Suprapubic skin (tissue), 4 donors: ENCODE measurements at places on chromosomes 12 and 14.

DNA sequence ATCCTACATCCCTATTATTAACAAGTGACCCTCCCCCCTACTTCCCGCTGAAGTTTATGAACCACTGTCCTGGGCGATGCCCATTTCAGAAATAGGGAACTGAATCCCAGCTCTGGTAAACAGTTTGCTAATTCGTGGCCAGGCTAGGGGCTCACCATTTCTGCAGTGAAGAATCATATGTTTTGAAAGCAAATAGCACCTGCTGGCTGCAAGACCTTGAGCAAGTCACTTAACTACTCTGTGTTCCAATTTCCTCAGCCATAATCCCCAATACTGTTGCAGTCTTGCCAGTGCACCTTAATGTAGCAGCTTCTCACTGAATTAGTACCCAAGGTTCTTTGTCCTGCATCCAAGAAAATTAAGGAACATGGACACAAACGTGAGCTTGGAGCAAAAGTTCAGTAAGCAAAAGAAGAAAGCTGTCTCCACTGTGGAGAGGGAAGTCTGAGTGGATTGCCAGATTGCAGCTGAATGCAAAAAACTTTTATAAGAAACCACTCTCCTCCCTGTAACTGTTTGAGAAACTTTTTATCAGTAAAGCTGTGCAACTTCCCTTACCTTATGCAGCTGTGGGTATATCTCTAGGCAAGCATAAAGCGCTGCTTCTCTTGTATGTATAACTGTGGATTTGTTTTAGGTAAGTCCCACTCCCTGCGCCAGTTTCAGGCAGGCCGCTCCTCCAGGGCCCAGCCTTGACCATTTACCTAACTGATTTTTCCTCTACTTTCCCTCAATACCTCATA lies 824 bp downstream of the OAS1 start:
- no peak for DNase-seq

DNA sequence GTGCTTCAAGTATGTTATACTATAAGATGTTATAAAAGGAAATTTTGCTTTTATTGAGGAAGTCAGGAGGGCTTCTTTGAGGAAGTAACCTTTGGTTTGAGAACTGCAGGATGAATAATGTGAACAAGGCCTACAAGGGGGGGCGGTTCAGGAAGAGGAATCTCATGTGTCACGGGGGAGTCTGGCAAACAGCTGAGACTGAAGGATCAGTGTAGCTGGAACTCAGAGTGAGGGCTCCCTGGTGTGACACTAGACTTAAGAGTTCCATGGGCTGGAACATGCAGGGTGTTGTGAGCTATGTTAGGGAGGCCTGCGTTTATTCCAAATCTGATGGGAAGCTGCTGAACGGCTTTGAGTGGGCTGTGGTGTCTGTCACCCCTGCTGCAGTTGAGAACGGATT lies 62.3 kb downstream of the UNC79 start:
- no peak for DNase-seq

DNA sequence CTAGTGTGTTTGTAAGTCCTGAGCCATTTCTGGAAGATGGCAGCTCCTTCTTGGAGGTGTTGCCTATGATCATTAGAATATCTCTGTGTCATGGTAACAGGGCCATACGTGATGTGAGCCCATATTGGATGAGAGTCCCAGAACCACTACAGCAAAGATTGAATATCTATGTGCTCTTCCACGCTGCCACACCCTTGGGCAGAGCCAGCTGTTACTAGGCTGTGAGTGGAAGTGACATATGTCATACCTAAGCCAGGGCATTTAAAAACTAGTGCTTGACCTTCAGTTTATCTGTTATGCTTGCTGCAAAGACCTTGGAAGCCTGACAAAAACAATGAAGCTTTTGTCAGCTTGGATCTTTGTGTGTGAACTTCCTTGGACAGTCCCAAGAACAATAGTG lies 495.1 kb upstream of the CCDC196 start:
- DNase-seq: no peak

DNA sequence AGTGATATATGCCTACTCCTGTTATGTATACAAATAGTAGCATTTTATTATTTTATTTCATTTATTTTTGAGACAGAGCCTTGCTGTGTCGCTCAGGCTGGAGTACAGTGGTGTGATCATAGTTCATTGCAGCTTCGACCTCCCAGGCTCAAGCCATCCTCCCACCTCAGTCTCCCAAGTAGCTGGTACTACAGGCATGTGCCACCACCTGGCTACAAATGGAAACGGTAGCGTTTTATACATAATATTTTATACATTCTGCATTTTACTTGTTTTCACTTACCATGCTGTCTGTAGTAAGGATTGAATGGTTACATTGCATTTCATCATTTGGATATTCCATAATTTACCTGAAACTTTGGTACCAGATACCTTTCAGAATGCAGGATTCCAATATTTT lies 14.1 kb downstream of the C1R start:
- no peak for DNase-seq

- DNase-seq: no peak
Observed at GRCh38 chr12:41189395-41190251, 1.5 kb downstream of the PDZRN4 start.

GRCh38 chr12:108046135-108046534 lies 83.0 kb upstream of the WSCD2 start:
- DNase-seq: no peak

- DNase-seq: no peak
Observed at GRCh38 chr12:87513536-87514280, 515.5 kb downstream of the C12orf50 start.

DNA sequence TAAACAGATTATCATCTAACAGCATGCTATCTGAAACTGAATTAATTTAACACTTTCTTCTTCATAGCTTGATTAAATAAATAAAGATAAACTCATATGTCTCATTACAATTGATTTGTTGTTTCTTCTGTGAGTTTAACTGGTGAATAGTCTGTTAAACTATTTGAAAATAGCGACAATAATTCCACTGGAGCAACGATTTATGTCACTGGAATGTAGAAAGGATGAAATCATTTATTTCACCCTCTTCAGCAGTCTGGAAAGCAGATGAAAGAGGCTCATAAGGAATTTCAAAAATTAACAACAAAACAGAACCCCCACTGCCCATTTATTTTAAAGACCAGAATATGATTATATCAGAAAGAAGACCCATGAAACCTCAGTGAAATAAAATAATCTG lies 1165.1 kb upstream of the USP15 start:
- no peak for DNase-seq

DNA sequence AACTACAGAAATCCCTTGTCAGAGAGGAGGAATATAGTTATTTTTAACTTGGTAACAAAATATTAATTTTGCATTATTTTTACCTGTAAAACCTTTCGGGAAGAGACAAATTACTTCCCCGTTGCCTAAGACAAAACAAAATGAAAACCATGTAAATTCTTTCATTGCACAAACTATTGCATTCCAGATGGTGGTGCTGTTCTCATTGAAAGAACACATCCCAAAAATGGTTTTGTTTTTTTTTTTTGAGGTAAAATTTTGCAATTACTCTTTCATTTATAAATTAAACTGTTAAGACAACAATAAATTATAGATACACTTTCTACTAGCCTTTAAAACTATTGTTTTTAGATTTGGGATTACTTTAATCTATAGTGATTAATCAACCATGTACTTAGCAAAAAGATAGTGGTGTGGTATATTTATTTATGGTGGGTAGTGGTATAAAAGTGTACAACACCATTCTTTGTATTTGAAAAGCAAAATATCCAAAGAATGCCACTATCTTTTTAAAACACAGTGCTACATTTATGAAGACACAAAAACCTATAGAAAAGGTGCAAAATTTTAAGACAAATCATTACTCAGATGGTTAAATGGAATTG lies 115.5 kb downstream of the SLC38A1 start:
- DNase-seq: no peak

DNA sequence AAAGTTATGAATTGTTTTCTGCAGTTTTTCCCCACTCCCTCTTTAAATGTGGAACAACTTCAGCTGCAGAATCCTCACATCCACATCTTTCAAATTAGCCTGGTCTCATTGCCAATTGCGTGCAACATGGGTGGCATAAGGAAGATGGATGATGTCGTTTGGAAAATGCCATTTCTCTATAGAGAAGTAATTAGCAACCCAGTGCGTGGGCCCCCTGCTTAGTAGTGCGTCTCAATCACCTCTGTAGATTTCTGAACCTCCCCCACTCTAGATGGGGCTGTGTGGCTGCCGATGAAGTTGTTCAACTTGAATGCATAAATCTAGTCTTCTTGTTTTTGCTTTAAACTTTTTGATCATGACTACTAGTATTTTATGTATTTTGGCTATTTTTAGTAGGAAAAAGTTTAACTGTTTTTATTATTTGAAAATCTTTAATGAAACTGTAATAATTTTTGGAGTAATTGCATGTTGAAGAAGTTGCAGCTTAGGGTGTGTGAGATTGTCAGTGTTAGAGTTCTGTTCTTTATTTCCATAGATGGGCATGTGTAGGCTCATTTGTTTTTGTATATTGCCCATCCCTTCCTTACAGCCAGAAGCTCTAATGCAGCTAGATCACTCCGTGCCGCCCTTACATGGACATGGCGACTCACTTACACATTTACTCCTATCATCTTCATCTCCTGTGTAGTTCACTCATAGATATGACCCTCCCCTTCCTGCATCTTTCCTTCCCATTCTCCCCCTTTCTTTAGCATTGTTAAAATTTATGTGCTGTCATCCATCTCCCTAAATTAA lies 358.2 kb downstream of the DIO2 start:
- no peak for DNase-seq

- no peak for DNase-seq
Observed at GRCh38 chr14:72014486-72014885, 82.3 kb downstream of the RGS6 start.

DNA sequence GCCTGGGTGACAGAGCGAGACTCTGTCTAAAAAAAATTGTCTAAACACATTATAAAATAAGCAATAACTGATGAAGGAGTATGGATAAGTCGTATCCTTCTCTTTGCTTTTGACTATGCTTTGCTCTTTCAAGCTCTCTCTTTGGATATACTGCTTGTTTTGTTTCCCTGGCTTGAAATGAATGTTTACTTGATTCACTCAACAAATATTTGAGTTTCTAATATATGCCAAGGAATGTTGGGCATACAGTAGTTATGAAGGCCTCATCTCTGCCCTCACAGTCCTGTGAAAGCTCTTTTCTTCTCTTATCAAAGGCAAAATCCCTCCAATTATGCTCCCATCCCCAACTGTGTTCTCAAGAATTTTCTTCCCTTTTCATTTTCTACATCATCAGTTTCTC lies 123.5 kb downstream of the PTPRR start:
- no peak for DNase-seq
